EL (cell line): ENCODE measurements at places on chromosomes 5 and 9.

DNA sequence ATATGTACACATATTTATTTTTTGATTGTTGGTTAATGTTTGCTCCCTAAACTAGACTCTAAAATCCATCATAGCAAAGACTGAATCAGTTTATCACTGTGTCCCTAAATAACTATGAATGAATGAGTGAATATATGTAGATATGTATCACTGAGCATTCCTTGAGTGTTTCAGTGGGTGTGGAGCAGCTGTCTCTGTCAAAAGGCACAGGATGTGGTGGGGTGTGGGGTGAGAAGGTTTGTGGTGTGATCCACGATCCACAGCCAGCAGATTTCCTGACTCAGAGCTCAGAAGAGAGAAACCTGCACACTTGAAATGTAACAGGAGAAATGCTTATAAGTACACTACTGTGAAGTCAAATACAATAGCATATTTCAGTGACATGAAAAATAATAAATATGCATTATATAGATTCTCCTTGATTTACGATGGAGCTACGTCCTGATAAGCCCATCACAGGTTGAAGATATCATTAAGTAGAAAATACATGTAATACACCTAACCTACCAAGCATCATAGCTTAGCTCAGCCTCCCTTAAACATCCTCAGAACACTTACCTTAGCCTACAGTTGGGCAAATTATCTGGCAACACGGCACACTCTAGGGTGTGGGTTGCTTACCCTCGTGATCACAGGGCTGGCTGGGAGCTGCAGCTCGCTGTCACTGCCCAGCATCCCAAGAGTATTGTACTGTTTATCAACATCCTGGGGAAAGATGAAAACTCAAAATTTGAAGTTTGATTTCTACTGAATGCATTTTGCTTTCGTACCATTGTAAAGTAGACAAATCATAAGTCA lies 287.0 kb downstream of the GAS1 start:
- DNase-seq: peak; percentile 87

DNA sequence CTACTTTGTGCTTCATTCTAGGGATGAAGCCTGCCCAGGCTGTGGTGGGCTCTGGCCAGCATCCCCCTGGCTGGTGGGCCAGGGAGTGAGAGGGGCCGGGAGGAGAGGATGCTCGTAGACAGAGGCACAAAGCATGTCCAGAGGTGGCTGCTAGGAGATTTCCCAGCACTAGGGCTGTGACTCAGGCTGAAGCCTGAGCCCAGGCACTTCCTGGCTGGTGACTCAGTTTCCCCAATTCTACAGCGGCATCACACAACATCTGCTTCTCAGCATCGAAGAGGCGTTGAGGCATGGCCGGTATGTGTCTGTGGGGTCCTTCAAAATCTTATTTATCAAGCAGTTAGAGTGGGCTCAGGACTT lies 55.6 kb downstream of the DUSP1 start:
- DNase-seq: no peak

GRCh38 chr5:151758141-151758429 lies 346 bp downstream of the ATOX1 start:
- peak; percentile 26 for DNase-seq

DNA sequence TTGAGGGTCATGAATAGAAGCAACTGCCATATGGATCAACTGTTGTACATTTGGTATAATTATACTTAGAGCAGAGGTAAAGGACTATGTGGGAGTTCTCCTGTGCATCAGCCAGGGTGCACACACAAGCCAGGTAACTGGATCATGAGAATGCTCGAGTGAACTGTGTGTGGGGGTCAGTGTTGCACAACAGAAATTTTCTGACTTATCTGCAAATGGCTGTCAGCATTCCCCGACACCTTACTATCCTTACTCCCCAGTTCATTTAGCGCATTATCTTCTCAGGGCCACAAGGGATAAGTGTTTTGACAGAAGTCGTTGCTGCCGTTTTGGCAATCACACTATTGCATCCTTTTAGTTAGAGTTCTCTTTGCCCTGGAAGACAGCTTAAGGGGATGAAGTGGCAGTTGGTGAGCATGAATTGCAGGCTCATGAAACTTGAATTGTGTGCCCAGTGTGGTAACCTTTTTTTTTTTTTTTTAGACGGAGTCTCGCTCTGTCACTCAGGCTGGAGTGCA lies 1.7 kb downstream of the CANX start:
- DNase-seq: no peak

DNA sequence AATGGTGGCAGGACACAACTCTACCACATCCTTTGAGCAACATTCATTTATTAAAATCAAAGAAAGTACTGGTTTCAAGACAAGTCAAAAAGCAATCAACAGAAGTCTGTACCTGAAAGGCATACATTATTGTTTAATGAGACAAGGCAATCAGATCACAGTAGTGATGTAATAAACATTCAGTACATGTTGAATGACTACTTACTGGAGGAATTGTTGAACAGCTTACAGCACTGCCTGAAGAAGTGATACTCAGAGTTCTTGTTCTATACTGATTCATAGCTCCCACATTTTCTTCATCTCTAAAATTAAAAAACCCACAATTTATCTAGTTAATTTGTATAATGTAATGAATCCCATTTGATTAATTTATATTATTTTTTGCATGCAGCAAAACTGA lies 18.2 kb downstream of the RIOK2 start:
- peak; percentile 16 for DNase-seq
